ENCODE measurements at places on chromosomes 6 and 20.

DNA sequence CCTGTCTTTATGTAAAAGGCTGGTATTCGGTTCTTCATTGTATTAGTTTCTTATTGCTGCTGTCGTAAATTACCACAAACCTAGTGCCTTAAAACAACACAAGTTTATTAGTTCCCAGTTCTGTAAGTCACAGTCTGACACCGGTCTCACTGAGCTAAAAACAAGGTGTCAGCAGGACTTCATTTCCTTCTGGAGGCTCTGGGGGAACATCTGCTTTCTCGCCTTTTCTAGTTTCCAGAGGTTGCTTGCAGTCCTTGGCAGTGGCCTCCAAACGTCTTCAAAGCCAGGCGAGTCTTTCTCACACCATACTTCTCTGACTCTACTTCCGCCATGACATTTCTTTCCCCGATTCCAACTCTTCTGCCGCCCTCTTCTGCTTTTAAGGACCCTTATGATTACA is 43.0 kb upstream of the ZFAND3 start:
- no peak for DNase-seq

DNA sequence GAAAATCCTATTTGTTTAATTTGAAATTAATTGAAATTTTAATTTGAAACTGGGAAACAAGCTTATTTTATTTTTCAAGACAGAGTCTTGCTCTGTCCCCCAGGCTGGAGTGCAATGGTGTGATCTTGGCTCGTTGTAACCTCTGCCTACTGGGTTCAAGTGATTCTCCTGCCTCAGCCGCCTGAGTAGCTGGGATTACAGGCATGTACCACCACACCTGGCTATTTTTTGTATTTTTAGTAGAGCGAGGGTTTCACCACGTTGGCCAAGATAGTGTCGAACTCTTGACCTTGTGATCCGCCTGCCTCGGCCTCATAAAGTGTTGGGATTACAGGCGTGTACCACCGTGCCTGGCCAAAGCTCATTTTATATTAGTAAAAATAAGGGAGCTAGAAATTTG is 4.2 kb downstream of the SRSF3 start:
- DNase-seq, result no peak

DNA sequence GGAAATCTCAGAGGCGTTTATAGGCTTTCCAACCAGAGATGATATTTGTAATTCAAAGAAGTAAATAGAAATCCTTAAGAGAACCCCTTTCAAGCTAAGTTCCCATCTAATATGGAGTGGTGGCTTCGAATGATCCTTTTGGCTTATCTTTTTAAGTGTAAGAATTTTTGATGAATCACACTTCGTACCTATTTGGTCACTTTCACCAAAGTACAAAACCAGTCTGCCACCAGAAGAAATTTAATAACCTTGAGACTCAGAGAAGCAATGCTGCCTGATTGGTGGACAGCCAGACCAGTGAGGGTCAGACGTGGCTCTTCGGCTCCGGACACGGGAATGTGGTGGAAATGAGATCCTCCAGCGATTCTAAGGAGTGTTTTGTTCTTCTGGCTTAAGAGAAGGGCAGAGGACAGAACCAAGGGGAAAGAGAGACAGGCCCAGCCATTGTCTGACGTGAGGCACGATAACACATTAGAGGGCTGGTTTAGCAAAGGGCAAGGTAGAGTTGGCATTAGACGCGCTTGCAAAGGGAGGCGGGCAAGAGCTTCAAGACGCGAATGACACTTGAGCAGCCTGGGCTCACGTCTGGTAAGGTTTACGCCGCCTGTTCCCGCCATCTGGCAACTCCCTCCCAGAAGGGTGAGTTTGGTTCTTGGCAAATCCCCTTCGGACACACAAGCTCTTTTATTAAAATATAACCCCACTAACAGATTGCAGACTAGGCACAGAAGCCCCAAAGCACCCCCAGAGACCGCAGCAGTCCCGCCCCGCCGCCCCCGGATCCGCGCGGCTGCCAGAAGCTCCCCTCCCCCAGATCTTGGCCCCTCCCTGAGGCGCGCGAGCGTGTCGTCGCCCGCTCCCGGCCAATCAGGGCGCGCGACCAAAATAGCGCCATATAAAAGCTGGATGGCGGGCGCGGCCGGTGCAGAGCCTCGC is 50.0 kb upstream of the EZR start:
- no peak for DNase-seq

DNA sequence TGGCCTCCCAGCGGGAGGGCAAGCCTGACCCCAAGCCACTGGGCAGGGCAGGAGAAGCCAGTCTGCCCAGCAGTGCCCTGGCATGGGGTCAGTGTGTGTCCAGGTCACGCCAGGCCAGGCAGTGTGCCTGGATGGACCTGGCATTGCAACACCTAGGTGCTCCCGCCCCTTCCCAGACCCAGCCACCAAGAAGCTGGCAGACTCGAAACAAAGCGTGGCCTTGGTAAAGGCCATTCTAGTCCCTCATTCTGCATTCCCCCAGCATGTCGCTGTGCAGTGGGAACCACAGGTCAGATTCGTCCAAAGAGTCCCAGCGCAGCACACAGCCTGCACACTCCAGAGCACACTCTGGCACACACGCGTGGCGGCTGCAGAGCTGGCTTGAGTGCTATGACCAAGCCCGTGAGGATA is 19.3 kb upstream of the APMAP start:
- DNase-seq, result no peak

DNA sequence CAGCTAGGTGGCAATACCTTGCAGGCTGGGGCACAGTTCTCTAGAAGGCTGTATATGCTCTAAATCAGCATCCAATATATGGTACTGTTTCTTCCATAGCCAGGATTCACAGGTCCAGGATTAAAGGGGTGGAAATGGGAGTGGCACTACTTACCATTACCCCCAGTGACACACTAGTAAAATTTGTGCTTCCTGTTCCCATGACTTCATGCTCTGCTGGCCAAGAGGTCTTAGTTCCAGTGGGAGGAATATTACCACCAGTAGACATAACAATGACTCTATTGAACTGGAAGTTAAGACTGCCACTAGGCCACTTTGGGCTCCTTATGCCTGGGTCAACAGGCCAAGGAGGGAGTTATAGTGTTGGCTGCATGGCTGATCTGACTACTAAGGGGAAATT is 174.3 kb upstream of the TNFAIP3 start:
- DNase-seq, result no peak

GRCh38 chr6:79869184-79869583 is 78.2 kb downstream of the ELOVL4 start:
- DNase-seq, result no peak

GRCh38 chr6:52575502-52575892 is 1.4 kb downstream of the TRAM2 start:
- DNase-seq, result no peak

DNA sequence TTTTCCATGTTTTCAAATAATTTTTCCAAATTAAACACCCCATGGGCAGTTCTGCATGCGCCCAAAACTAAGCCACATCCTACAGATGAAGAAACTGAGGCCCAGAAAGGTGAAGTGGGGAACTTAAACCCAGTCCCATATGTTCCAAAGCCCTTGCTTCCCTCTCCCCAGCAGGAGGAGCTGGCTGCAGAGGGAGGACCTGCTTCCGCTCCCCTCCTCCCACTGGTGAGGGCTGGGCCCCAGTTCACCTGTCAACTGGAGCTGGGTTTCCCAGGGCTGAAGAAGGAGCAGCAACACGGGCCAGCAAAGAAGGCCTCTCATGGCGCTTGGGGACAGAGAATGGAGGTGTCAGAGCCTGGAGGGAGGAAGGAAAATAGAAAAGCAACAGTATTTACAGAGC is 1.4 kb upstream of the RBPJL start:
- DNase-seq, result no peak

- DNase-seq, result no peak
Measured at GRCh38 chr6:105604587-105604884, 201.7 kb upstream of the PREP start.

GRCh38 chr6:124557873-124558272 is 404.4 kb upstream of the RNF217 start:
- no peak for DNase-seq

GRCh38 chr20:20795119-20795518 is 82.7 kb upstream of the RALGAPA2 start:
- no peak for DNase-seq

- no peak for DNase-seq
Measured at GRCh38 chr6:166073082-166073481, 94.6 kb downstream of the TBXT start.

DNA sequence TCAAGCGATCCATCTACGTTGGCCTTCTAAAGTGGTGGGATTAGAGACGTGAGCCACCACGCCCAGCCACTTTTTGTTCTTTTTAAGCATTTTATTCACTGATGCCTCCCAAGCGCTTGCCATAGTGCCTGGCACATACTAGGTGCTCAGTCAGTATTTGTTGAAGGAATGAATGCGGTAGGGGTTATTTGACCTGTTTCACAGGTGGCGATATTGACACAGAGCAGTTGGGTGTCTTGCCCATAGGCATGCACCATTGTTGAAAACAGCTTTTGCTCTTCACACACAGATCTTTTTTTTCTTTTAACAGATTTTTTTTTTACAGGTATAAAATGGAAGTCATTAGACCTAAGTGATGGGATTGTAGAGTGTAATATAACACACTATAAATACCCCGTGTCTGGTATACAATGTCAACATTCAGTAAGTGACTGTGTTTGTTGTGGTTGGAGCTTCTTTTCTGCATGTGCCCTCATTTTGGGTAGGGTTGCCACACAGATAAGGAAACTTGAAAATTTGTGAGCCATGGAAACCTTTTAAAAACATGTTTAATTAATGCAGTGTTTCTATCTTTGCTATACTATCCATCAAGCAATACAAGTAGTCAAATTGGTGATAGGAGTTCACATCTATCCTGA is 24.8 kb downstream of the RREB1 start:
- no peak for DNase-seq
